ENCODE measurements at places on chromosomes 11 and 22.

DNA sequence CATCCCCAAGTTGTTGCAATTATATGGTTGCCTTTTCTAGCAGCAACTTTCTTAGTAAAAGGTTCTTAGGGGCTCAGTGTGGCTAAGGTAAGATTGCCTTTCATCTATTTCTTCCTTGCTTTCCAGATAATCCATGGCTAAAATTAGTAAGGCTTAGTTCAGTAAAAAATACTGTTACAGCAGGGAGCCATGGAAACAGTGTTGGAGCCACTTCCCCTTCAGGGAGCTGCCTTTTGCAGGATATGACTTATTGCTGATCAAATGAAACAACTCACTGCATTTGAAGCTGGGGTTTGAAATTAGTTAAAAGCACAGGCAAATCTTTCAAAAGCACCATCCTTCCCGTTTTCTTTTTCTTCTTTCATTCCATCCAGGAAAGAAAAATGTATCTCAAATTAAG is 184.3 kb downstream of the C11orf87 start:
- no peak for DNase-seq

DNA sequence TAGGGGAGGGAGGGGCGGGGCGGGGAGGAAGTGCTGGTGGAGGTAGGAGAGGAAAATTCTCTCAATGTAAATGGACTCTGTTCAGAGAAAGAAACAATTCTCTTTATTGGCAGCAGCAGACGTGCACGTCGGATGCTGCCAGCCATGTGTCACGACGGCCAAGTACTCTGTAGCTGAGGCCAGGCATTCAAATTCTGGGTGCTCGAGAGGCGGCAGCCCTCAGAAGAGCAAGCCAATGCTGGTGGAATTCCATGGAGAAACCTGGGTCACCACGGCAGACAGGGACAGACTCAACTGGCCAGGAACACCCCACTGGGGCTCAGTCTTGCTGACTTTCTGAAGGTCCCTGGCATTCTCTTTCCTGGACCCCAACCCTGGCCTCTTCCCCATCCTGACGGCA is 90.8 kb downstream of the ABTB2 start:
- peak; percentile 19 for DNase-seq

GRCh38 chr11:326592-326841 is 5.9 kb upstream of the IFITM3 start:
- DNase-seq: no peak

DNA sequence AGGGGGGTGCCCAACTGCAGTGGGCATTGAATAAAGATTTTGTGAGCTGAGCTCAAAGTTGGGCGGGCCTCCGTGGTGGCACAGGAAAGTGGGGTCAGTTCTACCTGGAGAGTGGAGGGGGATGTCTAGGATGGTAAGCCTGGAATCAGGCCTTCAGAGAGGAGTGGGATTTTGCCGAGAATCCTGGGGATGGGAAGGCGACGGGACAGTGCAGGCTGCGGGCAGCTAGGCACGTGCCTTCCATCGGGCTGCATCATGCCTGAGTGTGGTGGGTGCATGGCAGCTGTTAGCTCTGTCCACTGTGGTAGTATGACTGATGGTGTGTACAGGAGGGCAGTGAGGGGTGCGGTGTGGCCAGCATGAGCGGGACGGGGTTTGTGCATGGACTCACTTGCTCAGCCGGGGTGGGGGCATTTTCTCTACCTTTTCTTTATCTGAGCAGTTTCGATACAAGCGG is 3.6 kb downstream of the SHANK3 start:
- DNase-seq: no peak

DNA sequence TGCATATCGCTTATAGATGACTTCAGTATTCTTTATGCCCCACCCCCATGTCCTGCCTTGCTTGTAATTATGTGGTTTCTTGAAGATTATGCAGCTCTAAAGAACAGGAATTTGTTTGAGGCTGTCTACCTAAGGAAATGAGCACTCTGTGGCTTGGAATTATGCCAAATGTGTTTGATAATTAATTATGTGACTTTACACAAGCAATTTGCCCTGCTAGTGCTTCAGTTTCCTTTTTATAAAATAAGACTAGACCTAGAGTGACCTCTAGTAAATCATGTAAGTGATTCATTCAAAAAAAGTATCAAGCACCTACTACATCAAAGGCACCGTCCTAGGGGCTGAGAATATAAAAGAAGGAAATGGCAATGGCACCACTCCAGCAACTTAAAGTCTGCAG is 491.5 kb upstream of the KIRREL3 start:
- DNase-seq: no peak

DNA sequence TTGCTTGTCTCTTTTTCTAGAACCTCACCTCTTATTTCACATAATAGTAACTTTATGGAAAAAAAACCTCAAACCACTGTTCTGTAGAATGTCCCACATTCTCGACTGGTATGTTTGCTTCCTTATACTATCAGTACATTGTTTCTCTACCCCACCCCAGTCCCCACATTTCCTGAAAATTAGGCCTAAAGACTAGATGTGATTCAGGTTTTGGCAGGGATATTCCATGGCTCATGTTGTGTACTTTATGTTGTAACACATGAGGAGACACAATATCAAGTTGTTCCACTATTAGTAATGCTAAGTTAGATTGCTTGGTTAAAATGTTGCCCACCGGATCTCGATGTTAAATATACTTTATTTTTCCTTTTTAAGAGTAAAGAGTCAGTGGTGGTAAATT is 34.7 kb downstream of the DDIAS start:
- no peak for DNase-seq

- no peak for DNase-seq
Measured at GRCh38 chr22:30435674-30436126, 10.1 kb downstream of the MTFP1 start.

DNA sequence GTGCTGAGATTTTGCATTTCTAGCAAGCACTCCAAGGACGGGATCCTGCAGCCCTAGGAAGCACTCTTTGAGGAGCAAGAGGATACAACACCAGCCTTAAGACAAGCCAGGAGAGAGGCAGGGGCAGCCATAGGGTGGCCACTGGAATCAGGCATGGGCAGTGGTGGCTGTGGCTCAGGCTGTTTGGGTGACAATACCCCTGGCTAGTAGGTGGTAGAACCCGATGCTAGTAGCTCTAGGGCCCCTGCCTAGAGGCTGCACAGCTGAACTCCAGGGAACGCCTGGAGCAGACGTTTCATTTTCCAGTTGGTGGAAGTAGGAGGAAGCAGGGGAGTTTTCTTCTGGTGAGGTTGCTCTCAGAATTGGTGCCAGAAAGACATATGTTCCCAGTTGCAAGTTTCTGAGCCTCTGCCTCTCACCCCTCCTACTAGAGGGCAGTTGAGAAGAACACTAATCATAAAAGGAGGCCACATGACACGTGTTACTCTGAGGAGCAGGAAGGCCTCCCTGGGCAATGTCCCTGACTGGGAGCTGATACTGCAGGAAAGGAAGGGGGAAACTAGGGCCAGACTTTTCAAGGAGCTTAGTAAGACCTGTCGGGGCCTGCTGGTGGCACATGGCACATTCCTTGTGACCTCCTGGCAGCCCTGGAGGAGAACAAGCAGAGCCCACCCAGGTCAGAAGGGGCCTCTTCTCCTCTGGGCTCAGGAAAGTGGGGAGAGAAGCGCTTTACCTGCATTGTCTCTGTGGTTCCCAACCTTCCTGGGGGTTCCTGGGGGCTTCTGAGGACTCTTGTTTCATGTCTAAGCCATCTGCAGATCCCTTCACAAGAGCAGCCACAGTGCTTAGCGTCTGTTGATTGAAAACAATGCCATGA is 56.6 kb upstream of the DRD2 start:
- no peak for DNase-seq

DNA sequence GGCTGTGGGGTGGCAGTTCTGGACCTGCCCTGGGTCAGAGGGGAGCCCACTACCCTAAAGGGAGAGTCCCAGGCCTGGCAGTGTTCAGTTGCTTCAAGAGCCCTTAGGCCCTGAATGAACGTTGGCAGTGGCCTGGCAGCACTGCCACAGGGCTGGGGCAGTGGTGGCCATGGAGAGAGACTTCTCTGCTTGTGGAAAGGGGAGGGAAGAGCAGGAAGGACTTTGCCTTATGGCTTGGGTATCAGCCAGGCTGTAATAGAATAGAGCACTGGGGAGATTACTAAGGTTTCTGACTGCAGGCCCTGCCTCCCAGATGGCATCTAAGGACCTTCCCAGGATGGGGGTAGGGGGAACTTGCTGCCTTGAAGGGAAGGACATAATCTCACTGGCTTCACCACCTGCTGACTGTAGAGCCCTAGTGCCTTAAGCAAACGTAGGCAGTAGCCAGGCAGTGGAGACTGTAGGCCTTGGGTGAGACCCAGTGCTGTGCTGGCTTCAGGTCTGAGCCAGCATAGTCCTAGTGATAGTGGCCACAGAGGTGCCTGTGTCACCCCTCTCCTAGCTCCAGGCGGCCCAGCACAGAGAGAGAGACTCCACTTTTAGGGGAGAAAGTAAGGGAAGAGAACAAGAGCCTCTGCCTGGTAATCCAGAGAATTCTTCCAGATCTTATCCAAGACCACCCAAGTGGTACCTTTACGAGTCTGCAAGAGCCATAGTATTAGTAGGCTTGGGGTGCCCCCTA is 27.6 kb downstream of the PLA2G6 start:
- DNase-seq: no peak

GRCh38 chr11:12029738-12030363 is 21.4 kb upstream of the DKK3 start:
- DNase-seq: peak; percentile 62

GRCh38 chr11:65743681-65744025 is 23.1 kb upstream of the RNASEH2C start:
- no peak for DNase-seq

DNA sequence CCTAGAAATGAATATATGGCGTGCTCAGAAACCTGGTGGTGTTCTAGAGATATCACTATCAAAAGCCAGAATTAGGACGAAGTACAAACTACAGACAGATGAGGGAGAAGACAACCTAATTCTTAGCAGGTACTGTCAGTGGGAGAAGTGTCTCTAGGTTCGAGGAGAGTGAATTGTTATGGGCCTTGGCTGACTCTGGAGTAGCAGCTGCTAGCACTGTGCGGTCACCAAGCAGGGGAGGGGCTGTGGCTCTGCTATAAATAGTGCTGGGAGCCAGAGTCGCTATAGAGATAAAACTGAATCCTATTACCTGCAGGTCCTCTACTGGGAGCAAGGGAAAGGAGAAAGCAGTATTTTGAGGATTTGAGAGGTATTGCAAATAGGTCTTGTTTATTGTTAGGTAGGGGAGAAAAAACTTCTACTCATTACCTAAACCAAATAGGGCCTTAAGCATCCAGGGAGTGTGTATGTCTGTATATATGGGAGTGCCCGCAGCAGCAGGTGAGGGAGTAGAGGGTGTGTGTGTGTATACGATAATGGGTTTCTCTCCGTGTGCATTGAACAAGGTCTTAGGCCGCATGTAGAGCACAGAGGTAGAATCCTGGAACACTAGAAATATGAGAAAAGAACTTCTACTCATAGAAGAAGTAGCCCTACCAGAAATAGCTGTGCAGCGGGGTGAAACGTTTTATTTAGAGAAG is 2.2 kb downstream of the MADD start:
- DNase-seq: no peak

DNA sequence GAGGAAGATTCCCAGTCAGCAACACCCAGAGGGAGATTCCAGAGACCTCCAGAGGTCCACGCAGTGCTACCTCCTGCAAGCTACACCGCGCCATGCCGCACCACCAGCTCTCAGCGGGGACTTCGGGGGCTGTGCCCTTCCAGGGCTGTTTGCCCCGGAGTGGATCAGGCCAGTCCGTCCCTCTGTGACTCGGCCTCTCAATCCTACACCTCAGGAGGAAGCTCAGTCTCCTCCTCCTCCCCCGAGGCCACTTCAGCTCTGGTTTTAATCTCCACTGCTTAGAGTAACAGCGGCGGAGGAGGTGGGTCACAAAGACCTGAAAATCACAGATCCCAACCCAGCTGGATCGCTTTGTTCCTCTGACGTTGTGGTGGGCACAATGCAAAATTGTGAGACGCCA is 68.6 kb downstream of the PHF21B start:
- no peak for DNase-seq

- DNase-seq: no peak
Measured at GRCh38 chr11:85821636-85822035, 10.7 kb upstream of the SYTL2 start.

GRCh38 chr22:44816141-44816540 is 63.8 kb downstream of the ARHGAP8 start:
- DNase-seq: no peak

- DNase-seq: peak; percentile 33
Measured at GRCh38 chr11:88544656-88545280, 207.2 kb upstream of the CTSC start.

GRCh38 chr11:65860278-65861164 is at the start of gene MUS81:
Gene MUS81 (plus strand): TSS chr11:65860433. CDS start chr11:65860754, 321 bp downstream.
- DNase-seq: peak; percentile 93

DNA sequence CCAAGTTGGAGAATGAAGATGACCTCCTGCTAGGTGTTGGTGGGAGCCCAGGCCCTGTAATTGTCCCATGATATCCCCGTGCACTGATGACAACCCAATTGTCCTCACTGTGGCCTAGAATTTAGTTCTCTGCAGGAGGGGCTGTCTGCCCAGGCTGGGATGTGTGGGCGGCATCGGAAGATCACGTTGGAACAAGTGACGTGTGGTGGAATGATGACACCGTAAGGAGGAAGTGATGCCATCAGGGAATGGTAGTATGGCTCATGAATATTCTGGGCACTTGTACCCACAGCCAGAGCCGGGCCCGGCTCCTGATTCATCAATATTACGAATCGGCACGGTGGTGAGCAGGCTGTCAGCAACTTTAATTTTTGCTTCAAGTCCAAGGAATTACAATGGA is 111.6 kb downstream of the MIAT start:
- DNase-seq: no peak

- DNase-seq: no peak
Measured at GRCh38 chr11:122750049-122750448, 88.3 kb upstream of the CRTAM start.

- no peak for DNase-seq
Measured at GRCh38 chr11:103887001-103887658, 149.3 kb upstream of the DDI1 start.

GRCh38 chr11:69005183-69005630 is 7.8 kb downstream of the MRGPRF start:
- no peak for DNase-seq

DNA sequence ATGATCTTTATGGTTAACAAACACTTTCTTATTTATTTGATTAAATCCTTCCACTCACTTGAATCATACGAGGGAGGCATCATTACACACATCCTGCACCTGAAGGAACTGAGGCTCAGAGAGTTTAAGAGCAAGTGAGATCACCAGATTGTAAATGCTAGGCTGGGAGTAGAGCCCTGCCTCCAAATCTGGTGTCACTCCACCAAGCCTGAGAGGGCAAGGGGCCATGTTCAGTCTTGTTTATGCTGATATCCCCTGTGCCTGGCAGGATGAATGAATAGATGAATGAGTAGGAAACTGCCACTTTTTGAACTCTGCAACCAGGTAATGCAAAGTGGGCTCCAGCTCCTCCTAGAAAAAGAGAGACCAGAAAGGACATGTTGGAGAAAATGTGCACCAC is 59.1 kb downstream of the RASSF10 start:
- no peak for DNase-seq

DNA sequence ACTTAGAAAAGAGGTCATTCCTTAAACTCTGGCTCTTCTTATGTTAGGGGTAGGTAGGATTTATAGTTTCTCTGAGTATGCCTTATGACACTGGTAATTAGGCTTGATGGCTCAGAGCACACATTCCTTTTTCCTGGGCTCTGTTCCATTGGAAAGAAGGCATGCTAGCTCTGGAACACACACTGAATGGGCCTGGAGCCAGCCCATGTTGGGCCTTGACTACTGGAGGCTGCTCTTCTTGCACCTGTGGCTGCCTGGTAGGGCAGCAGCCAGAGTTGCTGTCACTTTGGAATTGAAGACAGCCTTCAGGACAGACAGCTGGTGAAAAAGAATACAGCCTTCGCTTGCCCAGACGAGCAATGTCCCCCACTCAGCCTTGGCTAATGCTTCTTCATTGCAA is 18.2 kb downstream of the MCAM start:
- no peak for DNase-seq
